ENCODE measurements at places on chromosomes 11 and 22.

- ATAC-seq, result no peak
These were observed 78.3 kb upstream of the SHISAL1 start for GRCh38 chr22:44391015-44391414.

- no peak for ATAC-seq
These were observed 56.6 kb upstream of the DRD2 start for GRCh38 chr11:113531575-113532451.

- no peak for ATAC-seq
These were observed 66.6 kb downstream of the TP53I11 start for GRCh38 chr11:44884056-44884455.

GRCh38 chr11:75812542-75813040 is 2.4 kb upstream of the UVRAG start:
- no peak for ATAC-seq

DNA sequence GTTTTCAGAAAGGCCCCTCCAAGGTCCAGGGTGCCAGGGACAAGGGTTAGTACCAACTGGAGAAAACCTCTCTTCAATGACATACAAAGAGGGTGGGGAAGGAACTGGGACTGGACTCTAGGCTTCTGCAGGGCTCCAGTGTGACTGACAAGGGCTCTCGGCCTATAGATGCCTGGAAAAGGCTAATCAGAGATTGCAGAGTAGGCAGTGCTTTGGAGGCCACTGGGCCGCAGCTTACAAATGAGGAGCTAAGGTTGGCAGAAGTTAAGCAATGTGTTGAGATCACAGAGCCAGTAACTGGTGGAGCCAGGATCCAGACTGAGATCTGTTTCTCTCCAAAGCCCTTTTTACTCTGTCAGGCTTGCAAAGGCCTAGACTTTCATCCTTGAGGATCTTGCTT is 7.4 kb upstream of the DGKZ start:
- no peak for ATAC-seq

- ATAC-seq, result no peak
These were observed 4.4 kb downstream of the ABCG4 start for GRCh38 chr11:119153049-119153818.

DNA sequence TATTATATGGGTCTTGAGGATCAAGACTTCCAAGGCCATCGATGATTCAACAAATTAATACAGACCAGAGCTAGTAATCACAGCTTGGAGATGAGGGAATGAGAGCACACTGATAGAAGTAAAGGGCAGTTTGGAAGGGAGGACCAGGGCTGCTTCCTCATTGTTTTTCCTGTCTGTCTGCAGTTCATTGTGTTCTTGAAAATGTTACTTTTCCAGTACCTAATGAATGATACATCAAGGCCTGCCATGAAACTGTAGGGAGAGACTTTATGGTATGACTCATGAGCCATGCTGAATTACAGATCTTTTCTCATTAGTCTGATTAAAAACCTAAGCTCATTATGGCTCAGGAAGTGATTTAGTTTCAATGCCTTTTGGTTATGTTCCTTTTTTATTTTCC is 855.6 kb downstream of the KCNA4 start:
- no peak for ATAC-seq

GRCh38 chr22:43385770-43386641 is 25.8 kb upstream of the MPPED1 start:
- peak; percentile 88 for ATAC-seq

GRCh38 chr11:95776859-95777258 is 12.7 kb downstream of the FAM76B start:
- no peak for ATAC-seq

DNA sequence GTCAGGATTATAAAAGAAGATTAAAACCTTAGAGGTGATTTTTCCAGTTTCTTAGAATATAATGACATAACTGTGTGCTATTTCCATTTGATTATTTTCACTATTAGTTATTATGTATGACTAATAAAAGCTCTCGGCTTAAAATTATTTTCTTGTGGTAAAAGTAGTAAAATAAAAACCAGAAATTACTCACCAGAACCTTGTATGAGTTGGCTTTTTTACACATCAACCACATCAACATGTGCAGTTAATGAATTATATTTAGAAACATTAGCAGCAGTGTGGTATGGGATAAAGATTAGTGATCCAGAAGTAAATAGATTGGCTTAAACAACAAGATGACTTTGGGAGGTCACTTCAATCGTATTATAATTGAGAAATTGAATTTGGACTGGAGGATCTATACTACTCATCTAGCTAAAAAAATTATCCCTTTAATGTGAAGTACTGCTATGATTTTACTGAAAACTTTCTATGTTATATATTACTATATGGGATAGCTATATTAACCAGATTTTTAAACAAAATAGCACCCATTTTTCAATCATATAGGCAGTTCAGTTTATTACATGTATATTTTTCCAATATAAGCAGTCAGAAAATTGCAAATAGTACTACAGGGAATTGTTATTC is 2.8 kb upstream of the BCO2 start:
- no peak for ATAC-seq

DNA sequence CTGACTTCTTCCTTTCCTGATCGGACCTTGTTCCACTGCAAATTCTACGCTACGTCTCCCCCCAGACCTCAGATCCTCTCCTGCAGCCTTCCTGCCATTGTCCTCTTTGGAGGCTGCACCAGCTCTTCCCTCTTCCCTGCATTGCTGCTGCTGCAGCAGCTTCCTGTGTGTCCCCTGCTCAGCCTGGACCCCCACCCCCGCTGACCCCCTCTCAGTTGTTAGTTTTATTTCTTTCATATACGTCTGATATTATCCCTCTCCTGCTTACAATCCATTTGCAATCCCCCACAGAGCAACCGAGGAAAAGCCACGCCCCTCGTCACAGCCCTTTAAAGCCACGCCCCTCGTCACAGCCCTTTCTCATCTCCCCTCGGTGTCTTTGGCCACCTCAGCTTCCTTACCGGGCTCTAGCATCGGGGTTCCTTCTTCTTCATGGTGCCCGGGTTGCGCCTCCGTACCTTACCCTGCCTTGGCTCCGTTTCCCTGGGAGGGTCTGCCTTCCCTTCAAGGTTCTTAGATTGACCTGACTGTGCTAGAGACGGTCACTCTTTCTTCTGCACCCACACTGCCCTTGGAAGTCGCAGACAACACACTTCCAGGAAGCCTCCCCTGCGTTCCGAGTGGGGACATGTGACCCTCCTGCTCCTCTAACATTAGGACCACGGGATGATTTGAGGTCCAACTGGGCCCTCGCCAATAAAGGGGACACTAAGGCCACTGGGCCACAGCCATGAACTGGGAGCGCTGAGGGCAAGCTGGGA is 4.8 kb downstream of the MRGPRG start:
- no peak for ATAC-seq

GRCh38 chr22:32534252-32535235 is 59.9 kb downstream of the FBXO7 start:
- no peak for ATAC-seq

DNA sequence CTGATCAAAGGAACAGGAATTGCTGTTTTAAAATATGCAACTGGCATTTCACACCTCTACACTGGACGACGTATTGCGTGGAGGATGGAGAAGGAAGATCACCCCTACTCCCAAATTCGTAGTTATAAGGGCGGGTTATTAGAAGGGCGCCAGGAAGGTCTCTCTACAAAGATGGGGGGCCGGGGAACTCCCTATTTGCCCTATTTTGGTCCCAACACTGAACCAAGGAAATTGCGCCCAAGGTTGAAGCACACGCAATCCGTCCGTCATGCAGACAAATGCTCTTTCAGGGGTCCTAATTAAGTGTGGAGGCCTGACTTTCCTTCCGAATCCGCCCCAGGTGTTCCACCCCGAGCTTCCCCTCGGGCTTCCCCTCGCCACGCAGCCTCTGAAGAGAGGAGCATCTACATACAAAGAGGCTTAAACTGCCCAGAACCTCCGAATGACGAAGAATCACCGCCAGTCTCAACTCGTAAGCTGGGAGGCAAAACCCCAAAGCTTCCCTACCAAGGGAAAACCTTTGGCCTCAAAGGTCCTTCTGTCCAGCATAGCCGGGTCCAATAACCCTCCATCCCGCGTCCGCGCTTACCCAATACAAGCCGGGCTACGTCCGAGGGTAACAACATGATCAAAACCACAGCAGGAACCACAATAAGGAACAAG is 396 bp downstream of the NPAT start:
- ATAC-seq, result peak; percentile 2

GRCh38 chr11:34721646-34722045 is 100.8 kb downstream of the EHF start:
- ATAC-seq, result no peak

- peak; percentile 1 for ATAC-seq
These were observed 583 bp downstream of the TNNI2 start for GRCh38 chr11:1839204-1839923.

GRCh38 chr11:129640671-129641070 is 175.0 kb upstream of the TMEM45B start:
- ATAC-seq, result no peak

Measured in stimulated activated memory B cell treated with anti-CD40 and anti-IgM and Interleukin-4, amounts not matched to agents 10 μg/mL and 1 μg/mL and 100 μg/mL, for 72 hours (primary cell).